Uterine smooth muscle cell (primary cell): ENCODE measurements at places on chromosomes 4 and X. TPM values are rescaled to one million over a fixed set of nuclear protein-coding genes. Genes with fewer than 3 reads are reported as not detected.

The DGAT2L6 gene
- total RNA-seq = not detected in 2 replicates

The NLGN4X gene
- total RNA-seq = under 0.01 TPM in 1 of 2 replicates, not detected in the other

The VCX3A gene
- total RNA-seq = not detected in 2 replicates

The CD38 gene
- not detected in 2 replicates for total RNA-seq

The S100G gene
- not detected in 2 replicates for total RNA-seq

The HTN3 gene
- total RNA-seq = not detected in 2 replicates

The CXCL10 gene
- not detected in 2 replicates for total RNA-seq

The ZDHHC15 gene
- total RNA-seq = 0.11 and 0.25 TPM in 2 replicates

The SASH3 gene
- not detected in 2 replicates for total RNA-seq

The BMP3 gene
- under 0.01 TPM in 2 replicates for total RNA-seq

The GRIA3 gene
- total RNA-seq = 5.1 and 15.0 TPM in 2 replicates

The METTL14 gene
- 45.9 and 61.9 TPM in 2 replicates for total RNA-seq
